Substantia nigra (tissue), 51 donors: ENCODE measurements at places on chromosomes 6 and 20.

DNA sequence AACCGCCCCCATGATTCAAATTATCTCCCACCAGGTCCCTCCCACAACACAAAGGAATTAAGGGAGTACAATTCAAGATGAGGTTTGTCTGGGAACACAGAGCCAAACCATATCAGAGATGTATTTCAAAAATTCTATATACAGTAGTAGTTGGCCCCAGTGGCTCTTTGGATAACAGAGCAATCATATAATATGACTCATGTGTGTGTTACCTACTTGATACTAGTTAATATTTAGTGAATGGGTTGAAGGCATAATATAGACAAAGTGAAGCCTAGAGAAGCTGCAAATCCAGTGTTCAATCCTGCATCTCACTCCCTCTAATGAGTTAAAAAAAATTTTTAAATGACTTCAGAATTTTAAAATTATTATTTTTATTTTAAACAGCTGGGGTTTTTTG is 43.2 kb downstream of the KAT14 start:
- no peak for DNase-seq

GRCh38 chr6:46054516-46054915 is 38.9 kb upstream of the CLIC5 start:
- DNase-seq = no peak

- no peak for DNase-seq
Measured at GRCh38 chr20:51923633-51924032, 121.3 kb upstream of the SALL4 start.

DNA sequence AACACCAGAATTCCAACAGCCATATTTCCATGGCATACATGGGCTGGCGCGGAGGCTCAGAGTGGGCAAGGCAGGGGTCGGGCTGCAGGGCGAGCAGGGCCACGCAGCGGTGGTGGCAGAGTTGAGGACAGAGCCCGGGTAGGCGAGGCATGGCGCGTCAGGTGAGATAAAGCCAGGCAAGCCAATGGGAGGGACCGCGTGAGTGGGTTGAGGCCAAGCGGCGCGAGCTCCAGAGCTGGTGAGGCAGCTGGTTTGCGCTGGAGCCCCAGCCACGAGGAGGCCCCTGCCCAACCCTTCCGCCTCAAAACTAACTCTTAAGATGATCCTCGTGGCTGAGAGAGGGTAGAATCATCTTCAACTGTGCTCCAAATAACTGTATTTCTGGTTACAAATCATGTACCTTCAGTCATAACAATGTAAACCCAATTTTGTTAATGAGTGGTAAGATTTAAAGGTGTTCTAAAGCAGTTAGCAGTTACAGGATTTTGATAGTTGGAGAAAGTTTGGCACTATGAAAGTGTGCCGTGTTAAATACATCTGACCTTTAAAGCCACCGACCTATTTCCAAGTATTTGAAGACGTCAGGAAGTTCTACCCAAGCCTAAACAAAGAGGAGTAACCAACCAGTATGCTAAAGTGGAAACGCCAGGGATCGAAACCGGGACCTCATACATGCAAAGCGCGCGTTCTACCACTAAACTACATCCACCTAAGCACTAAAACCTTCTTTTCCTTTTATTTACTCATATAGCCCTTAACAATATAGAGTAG is 107.9 kb downstream of the GPX5 start:
- no peak for DNase-seq

DNA sequence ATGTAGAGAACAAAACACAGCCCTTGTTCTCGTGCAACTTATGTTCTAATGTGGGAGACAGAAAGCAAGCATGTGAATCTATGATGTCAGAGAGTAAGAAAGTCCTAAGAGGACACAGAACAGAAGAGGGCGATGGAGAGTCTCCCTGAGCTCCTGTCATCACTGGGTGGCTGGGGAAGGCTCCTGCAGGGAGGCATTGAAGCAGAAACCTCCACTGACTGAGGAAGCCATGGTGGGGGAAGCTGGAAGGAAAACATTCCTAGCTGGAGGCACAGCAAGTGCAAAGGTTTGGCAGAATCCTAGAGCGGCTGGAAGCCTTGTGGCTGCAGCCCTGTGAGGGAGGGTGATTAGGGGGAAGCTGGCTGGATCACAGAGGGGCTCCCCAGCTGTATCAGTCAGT is 248.0 kb downstream of the CDH26 start:
- no peak for DNase-seq

DNA sequence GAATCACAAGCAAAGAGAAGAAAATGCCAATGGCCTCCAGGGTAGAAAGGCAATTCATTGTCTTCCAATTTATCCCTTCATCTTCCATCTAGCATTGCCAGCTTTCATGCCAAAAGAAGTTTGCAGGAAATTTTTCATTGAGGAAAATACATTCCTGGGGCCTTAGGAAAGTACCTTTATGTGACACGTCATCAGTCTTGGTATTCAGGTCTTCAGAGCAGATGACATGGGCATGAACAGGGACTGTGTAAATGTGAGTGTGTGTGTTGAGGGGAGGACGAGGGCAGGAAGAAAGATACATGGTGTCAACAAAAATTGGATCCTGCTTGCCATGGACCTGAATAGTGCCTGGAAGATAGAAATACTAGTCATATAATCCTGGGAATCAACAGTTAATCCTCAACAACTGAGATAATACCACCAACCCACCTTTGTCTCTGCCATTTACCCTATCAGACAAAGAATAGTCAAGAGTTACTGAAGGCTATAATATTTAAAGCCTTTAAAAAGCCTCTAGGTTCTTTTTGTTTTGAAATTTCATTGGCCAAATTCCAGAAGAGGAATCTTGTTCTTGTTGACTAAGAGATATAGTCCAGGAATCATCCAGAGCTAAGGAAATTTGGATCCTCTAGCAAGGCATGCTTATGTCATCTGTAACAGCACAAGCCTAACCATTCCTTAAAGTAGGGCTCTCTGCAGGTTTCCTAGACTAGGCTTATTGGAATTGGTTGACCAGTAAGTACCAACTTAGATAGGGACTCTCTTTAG is 405.8 kb upstream of the SASH1 start:
- no peak for DNase-seq

DNA sequence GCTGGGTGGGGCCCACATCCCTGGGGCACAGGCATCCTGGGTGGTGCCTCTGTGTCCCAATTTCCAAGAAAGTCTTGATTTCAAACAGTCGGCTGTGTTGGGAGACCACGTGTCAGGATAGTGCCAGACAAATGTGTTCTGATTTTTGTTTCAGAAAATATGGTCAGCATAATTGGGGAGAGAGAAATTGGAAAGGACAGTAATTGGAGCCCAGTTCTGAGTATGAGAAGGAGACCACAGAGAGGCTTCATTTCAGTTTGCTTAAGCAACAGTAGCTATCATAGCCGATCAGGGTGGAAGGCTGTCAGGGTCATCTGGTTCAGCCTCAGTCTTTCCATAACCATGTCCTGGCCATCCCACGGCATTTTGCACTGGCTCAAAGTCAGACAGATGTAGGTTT is 220.7 kb downstream of the CDC5L start:
- DNase-seq = no peak

DNA sequence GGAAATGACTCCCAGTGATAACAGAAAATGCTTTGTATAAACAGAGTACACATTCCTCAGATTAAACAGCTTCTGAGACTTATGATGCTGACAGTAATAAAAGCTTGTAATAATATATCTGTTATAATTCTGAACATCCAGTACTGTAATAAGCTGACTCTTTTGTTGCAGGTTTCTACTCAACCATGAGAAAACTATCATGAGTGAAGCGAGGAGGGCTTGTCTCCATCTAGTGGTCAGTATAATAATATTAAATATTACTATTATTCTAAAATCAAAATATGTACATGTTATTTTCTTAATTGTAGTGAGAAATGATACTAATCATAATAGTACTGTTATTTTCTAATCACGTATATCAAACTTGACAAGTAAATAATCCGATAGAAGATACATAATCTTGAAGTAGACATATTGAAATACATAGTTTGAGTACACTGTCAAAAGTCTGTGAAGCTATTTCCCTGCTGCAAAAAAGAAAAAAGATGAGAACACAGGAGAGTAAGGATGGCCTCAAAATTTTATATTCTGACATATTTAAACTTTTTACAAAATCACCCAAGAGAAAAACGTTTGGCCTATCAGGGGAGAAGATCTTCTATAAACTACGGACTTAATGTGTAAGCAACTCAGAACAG is 183.1 kb downstream of the MOXD1 start:
- DNase-seq = no peak

DNA sequence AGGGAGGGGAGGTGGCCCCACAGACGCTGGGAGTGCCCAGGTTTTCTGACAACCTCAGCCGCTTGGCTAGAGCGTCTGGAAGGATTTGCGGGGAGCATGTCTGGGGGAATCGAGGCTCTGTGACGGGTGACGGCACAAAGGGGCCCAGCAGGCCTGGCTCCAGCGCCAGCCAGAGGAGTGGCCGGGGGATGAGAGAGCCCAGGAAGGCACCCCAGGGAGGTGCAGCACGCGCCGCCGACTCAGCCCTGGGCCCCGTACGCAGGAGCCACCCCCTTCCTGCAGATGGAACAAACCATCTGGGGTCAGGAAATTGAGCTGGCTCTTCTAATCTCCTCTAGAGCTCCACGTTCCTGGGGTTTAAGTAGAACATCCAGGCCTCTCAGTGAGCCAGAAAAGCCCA is 5.9 kb upstream of the SLCO4A1 start:
- DNase-seq = no peak

DNA sequence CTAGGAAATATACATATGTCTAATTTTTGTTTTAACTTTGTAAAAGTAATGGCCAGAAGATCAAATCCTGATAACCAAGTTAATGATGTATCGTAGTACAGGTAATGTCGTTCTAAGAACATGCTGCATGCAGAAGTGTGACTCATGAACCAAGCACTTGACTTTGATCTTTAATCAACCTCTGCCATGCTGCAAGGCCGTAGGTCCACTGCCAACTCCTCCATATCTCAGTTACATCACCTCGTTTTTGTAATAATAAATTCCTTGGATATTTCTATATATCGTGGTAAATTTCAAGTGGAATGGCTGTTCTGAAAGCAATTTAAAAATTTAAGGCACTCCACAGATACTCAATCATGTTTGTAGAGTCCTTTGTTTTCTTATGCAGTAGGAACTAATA is 771.7 kb downstream of the EPHA7 start:
- DNase-seq = no peak

- no peak for DNase-seq
Measured at GRCh38 chr6:99612551-99613408, 6.1 kb downstream of the PRDM13 start.

DNA sequence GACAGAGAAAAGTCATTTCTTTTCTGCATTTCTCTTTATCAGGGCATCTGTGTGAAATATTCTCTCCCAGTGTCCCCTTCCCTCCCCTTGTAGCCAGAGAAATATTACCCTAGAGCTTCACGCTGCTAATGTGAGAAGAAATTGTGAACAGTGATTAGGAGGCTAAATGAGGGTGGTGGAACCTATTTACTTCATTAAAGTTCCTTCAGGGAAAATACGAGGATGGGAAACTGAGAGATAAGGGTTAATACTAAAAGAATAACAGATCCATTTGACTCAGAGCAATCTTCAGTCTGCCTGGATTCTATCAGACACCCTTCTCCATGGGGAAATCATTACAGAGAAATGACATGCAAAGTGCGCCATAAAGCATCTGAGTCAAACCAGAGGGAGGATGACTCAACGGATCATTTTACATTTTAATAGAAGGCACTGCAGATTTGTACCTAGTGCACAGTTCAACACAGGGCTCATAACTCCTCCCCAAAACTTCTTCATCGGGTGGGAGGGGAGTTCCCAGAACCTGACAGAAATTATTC is 131.3 kb downstream of the GJA10 start:
- DNase-seq = no peak

GRCh38 chr6:127912914-127913313 is 12.1 kb upstream of the THEMIS start:
- no peak for DNase-seq

GRCh38 chr20:47086316-47086715 is 191.7 kb downstream of the EYA2 start:
- DNase-seq = no peak

DNA sequence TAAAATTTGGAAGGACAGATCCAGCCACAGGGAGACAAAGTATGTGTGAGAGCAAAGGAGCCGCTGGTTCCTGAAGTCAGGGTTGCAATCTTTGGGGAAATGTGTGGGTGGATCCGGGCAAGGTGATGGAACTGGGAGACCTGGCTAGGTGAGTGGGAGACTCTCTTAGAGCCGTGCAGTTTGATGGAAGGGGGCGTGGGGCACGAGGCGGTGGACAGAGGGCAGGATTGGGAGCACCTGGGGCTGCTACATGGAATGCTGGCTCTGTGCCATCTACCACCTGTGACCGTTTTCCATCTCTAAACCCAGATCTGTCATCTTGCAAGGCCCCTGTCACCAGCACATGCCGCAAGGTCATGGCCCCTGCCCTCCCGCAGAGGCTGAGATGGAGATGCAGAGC is 268.4 kb downstream of the SMOC2 start:
- no peak for DNase-seq

- DNase-seq = no peak
Measured at GRCh38 chr6:136036601-136037000, 185.1 kb downstream of the PDE7B start.

GRCh38 chr6:68760941-68761676 is 126.0 kb downstream of the ADGRB3 start:
- no peak for DNase-seq

- no peak for DNase-seq
Measured at GRCh38 chr6:158621694-158622544, 22.6 kb downstream of the DYNLT1 start.

DNA sequence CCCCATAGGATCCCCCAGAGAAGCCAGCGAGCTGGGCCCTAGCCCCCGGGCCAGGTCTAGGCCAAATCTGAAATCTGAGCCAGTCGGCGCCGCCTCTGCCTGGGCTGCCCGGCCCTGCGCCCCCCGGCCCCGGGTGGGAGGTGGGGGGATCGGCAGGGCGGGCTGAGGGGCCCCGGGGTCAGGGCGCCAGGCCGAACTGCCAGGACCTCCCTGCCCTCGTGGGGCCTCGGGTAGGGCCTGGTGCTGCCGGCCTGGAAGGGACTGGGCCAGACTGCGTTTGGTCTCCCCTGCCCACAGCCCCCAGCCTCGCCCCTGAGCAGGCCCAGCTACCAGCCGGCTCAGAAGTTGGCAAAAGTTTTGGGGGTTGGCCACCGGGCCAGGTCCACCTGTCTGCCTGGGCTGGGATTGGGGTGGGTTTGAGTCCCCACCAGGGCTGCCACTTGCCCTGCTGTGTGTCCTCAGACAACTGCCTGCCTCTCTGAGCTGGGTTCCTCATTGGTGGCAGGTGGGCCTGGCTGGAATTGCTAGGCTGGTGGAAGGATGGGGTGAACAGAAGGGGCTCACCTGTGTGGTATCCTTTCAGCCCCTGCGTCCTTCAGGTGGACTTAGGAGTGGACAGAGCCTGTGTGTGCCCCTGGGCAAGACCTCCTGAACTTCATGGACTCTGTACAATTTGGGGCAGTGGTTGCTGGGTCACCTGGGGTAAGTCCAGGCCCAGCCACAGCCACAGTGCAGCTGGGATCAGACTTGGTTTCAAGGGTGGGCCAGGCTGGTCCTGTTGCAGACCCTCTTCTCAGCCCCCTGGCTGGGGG is 801 bp downstream of the SRC start:
- DNase-seq = no peak
